ENCODE measurements at places on chromosomes 2 and 18.
A peak's percentile ranks its signal among the peaks of the same experiment; 100 is the strongest.

- peak; percentile 74 for DNase-seq
Measured at GRCh38 chr2:98731041-98731893, at the start of gene MGAT4A. TSS of gene MGAT4A (minus strand) at chr2:98731132. CDS start at chr2:98726332, 4,800 bp downstream.

DNA sequence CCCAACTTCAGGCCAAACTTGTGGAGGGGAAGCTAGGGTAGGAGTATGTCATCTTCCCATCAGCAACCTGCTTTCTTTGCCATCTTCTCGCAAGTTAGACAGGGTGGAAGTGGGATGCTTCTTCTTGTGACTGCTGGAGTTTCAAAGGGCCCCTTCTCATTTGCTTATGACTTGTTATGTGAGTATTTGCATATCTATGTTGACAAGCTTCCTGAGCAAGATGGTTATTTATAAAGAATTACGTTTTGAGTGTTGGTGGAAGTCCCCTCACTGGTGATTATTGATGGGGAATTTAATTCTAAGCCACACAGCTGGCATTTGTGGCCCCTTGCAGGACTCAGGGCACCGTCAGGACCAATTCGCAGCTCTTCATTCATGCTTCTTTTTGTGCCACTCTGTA is 791.0 kb downstream of the LRRTM4 start:
- no peak for DNase-seq

- no peak for DNase-seq
Measured at GRCh38 chr2:112915300-112916144, 4.6 kb downstream of the IL37 start.

GRCh38 chr2:40299781-40300180 is 152.1 kb downstream of the SLC8A1 start:
- DNase-seq = no peak

DNA sequence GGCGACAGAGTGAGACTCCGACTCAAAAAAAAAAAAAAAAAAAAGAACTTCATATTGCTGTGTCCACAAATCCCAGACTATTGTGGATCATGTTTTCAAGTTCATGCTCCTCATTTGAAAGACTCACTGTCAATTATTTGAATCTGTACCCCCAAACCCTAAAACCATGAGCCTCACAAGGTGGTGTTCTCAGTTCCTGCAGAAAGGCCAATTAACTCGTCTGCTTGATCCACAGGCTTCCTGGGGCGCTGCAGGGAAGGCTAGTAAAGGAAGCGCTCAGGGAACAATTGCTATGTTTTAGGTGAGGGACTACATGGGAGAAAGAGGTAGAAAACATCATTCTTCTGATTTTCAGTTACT is 396.8 kb upstream of the NETO1 start:
- no peak for DNase-seq

DNA sequence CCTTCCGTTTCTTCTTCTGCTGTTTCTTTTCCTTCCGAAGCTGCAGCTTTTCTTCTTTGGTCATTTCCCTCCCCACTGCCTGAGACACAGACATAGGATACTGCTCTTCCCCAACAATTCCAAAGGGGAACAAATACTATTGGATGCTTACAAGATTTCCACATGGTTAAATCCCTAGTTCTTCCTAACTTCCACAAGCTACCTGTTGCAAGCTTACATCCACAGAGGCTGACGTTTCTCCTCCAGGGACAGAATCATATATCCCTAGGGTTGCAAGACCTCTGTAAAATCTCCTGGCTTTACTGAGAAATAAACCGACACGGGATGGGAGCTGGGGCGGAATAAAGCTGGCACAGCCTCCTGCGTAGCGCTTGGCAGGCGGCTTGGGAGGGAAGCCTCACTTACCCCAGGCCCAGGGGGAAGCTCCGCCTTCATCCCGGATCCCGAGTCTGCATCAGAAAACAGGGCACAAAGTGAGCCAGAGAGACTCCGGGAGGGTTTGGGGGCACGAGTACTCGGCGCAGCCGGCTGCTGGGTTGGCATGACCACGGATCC is 590 bp downstream of the EIF2B4 start:
- DNase-seq = no peak

DNA sequence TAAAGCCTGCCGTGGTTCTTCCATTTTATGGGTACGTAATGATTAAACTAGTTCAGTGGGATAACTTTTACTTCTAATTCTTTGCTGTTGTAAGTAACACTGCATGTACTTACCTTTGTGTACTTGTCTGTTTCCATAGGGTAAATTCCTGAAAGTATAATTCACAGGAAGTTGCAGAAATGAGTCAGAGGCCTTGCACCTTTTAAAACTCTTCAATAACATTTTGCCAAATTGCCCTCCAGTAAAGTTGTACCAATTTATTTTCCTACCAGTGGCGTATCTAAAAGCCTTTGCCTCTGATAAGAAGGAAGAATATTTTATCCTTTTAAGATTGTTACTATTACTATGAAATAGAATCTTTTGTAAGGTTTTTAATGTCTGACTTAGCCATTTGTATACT is 65.1 kb downstream of the CAB39 start:
- no peak for DNase-seq

DNA sequence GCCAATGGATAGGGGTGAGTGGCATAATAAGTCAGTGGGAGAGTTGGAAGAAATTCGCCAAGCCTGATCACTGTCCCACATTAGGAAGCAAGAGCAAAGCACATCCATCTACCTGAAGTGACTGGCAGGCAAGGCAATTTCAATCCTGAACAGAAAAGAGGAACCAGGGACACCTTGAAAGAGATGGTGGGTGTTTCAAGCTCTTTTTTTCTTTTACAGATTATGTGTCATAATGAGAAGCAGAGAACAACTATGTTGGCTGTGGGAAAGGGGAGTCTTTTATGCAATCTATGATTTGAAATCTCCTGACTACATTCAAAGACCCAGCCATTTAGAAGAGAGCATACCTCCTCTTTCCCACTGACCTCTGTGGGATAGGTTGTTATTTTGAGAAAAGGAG is 63.5 kb downstream of the TGIF1 start:
- peak; percentile 75 for DNase-seq

GRCh38 chr2:119177838-119178190 is 19.3 kb upstream of the C1QL2 start:
- DNase-seq = no peak

GRCh38 chr18:29596959-29597358 is 1420.0 kb upstream of the CDH2 start:
- no peak for DNase-seq

DNA sequence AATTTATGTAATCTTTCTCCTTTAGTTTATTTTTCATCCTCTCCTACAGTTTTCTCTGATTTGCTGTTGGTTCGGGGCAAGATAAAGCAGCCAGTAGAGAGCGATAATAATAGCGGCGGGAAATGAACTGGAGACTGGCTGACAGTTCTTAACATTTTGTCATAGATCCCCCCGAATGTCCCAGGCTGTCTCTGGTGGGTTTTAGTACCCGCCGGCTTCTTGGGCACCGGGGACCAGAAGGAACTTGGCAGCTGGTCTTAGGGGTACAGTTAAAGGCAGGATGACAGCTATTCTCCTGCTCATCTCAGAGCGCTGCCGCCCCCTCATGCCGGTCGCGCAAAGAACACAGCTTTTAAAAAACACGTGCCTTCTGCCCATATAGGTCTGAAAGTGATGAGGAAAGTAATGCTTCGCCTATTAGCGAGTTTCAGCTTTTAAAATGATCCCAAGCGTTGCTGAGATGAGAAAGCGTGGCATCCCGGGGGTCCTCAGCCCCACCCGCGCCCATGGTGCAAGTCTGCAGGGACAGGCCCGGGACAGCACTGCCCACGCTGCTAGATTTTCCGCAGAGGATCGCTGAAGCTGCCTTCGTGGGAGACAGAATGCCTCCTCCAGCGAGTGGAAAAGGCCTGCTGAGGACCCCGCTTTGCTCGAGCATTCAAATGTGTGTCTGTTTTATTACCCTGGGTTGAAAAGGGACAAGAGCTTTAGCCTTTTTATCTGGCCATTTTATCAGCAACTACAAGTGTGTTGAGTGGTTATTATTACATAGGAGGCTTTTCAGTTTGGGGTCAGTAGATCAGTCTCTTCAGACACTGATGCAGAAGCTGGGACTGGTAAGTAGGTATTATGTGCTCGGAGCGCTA is 3.8 kb downstream of the ONECUT2 start:
- peak; percentile 73 for DNase-seq

DNA sequence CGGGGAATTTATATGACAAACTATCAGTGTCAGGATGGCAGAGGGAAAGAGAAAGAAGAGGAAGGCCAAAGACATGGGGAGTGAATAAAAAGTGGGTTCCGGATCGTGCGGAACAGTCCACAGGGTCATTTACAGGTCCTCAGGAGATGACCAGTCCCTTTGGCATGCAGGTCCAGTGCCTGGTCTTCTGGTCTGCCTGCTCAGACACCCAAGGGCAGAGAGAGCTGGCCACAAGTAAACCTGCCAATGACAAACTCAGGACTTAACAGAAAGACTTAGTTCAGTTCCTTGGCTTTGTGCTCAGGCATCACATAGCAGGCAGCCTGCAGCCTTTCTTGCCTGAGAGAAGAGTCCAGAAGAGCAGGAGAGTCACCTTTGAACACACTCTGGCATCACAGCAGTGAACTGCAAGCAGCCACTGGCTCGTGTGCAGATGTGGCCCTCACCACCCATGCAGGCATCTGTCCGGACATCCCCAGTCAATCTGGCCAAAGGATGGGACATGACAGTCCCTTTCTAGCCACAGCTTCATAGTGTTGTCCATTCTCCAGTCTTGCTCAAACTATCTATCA is 14.0 kb downstream of the TMEM127 start:
- no peak for DNase-seq

GRCh38 chr2:101967826-101968513 is 23.8 kb upstream of the IL1R2 start:
- no peak for DNase-seq

DNA sequence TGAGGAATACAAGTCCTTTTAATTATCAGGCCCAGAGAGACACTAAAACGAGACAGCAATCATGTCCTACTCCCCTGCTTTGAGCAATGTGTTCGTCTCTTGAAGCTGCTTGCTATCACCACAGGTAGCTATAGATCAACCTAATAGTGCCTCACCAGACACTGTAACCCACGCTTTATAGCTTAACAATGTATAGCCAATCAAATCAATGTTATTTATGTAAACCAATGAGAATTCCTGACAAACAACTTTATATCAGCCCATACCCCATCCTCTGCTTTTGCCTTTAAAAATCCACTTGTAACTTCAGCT is 26.1 kb downstream of the TMEM247 start:
- DNase-seq = no peak

- no peak for DNase-seq
Measured at GRCh38 chr2:71844967-71845366, 302.7 kb downstream of the CYP26B1 start.

- no peak for DNase-seq
Measured at GRCh38 chr2:200431996-200432705, 77.7 kb downstream of the KCTD18 start.

DNA sequence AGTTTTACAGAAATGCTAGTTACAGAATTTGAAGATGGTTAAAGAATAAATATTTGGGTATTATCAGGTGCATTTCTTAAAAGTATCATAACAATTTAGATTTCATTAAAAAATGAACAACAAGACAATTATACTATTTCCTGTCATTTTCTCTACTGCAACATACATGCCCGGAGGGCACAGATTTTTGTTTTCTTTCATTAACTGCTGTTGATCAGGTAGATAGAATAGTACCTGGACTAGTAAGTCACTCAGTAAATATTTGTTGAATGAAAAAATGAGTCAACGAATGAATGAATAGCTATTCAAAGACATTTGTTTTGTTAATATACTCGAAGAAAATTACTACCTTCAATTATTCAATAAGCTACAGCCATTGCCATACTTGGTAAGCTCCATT is 531.2 kb upstream of the VRK2 start:
- no peak for DNase-seq

- no peak for DNase-seq
Measured at GRCh38 chr2:105689484-105689883, 55.2 kb upstream of the NCK2 start.

DNA sequence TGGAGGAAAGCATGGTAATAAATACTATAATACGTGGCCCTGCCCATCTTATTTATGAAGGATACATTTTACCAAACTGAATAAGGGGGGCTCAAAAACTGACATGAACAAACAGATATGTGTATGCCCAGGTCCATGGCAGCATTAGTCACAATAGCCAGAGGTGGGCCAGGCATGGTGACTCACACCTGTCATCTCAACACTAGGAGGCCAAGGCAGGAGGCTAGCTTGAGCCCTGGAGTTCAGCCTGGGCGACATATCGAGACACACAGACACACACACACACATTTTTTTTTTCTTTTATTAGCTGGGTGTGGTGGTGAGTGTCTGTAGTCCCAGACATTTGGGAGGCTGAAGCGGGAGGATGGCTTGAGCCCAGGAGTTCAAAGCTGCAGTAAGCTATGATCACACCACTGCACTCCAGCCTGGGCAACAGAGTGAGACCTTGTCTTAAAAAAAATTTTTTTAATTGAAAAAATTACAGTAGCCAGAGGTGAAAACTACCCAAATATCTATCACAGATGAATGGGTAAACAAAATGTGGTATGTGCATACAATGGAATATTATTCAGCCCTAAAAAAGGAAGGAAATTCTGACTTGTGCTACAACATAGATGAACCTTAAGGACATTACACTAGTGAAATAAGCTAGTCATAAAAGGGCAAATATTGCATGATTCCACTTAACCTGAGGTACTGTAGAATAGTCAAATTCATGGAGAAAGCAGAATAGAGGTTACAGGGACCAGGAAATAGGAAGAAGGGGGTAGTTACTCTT is 8.0 kb downstream of the ATP8B1 start:
- DNase-seq = peak; percentile 25

GRCh38 chr2:26088038-26088643 is 54.3 kb downstream of the RAB10 start:
- DNase-seq = peak; percentile 54

GRCh38 chr2:189181706-189182105 is 2.1 kb upstream of the COL5A2 start:
- no peak for DNase-seq

DNA sequence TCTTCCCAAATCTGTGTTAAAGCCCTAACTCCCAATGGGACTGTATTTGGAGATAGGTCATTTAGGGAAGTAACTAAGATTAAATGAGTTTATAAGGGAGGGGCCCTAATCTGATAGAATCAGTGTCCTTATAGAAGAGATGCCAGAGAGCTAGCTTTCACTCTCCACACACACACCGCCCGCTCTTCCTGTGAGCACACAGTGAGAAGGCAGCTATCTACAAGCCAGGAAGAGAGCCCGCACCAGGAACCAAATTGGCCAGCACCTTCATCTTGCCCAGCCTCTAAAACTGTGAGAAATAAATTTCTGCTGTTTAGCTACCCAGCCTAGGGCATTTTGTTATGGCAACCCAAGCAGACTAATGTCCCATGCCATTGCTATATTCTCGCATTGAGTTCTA is 125.2 kb downstream of the RTN4 start:
- no peak for DNase-seq

- no peak for DNase-seq
Measured at GRCh38 chr2:78077633-78078032, 555.5 kb upstream of the LRRTM4 start.

Measured in Karpas-422 (cell line).